ENCODE measurements at places on chromosomes 1 and 21.
A peak's percentile ranks its signal among the peaks of the same experiment; 100 is the strongest.

DNA sequence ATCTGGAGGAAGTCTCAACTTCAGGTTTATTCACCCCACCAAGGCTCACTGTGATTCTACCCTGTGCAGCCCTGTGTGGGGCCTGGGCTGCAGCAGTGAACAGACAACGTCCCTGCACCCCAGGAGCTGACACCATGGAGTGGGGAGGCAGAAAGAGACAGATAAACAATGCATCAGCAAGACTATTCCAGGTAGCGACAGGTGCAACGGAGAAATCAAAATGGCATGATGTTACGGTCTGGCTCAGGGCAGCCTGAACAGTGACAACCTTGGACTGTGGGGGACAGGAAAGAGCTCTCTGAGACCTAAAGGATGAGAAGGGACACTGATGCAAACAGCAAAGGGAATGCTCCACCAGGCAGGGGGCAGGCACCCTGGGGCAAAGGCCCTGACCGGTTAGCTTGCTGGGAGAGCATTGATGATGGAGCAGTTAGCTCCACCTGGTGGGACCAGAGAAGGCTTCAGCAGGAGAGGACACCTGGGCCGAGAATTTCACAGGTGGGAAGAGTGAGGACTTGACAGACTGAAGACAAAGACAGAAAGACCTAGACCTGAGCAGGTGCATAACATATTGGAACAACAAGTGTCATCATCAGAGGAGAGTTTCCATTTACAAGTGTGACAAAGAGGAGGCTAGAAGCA, 589.9 kb downstream of the MATN1 start:
- no peak for DNase-seq

- DNase-seq, result no peak
Measured at GRCh38 chr1:187819086-187819485, 990.3 kb downstream of the PLA2G4A start.

GRCh38 chr1:11354893-11355553, 82.0 kb downstream of the UBIAD1 start:
- peak; percentile 4 for DNase-seq

GRCh38 chr1:200334661-200335256, 75.1 kb downstream of the ZNF281 start:
- DNase-seq, result no peak

- DNase-seq, result peak; percentile 44
Measured at GRCh38 chr1:7538033-7538432, 233.1 kb upstream of the VAMP3 start.

GRCh38 chr1:167409183-167409582, 109.1 kb downstream of the CD247 start:
- DNase-seq, result no peak

- DNase-seq, result no peak
Measured at GRCh38 chr1:21344750-21345443, 54.6 kb upstream of the ECE1 start.

DNA sequence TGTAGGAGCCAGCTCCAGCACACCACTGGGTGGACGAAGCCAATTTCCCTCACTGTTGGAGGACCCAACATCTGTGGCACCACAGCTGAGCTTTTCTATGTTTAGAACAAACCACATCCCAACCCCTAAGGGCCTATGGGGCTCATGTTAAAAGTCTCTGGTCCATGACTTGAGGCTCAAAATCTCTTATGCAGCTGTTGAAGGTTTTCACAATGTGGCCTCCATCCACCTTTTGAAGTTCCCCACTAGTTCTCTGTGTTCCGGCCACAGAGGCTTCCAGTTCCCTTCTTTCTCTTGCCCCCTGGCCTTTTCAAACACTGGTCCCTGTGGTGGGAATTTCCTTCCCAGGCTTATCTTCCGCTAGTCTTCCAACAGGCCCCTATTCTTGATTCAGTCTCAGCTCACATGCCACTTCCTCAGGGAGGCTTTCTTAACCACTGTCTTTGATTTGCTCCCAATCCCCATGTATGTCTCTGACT, 3.9 kb upstream of the IFNLR1 start:
- no peak for DNase-seq

DNA sequence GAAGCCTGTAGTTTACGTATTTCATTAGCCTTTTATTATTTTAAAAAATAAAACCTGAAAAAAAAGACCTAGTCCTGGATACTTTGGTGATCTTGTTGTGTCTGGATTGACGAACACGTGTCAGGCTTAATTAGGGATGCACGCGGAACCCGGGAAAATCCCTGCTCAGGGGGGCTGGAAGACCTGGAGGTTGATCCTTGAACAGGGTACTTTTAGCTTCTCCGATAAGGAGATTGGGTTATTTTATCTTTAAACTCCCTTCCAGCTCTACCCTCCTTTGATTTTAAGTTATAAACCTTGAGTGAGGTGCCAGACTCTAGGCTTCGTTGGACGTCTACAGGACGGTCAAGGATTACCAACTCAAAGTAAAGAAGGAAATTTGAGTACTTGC, 552 bp upstream of the ZNF691 start:
- DNase-seq, result no peak

GRCh38 chr1:182173808-182174512, 112.4 kb upstream of the ZNF648 start:
- no peak for DNase-seq

- DNase-seq, result no peak
Measured at GRCh38 chr1:17400725-17401341, 28.8 kb downstream of the PADI6 start.

All from NCI-H146 (cell line).